H54 (cell line): ENCODE measurements at places on chromosomes 12 and 14.

DNA sequence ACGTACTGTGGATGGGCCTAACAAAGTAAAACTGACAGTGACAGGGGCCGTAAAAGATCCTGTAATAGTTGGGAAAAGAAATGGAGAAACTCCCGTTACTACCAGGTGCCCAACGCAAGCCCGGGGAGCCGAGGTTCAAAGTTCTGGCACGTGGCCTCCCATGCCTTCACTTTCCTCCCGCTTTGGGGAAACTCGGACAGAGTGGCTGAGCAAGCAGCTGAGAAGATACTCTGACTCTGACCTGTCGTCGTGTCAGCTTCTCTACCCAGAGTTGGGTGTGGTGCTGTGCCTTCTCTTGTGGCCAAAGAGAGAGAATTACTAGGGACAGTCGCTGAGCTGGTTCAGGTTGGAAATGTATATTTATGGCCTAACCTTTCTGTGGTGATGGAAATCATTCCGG is 1.7 kb downstream of the B4GALNT3 start:
- no peak for DNase-seq

GRCh38 chr12:93957168-93957567 is 191.2 kb upstream of the PLXNC1 start:
- DNase-seq = no peak

DNA sequence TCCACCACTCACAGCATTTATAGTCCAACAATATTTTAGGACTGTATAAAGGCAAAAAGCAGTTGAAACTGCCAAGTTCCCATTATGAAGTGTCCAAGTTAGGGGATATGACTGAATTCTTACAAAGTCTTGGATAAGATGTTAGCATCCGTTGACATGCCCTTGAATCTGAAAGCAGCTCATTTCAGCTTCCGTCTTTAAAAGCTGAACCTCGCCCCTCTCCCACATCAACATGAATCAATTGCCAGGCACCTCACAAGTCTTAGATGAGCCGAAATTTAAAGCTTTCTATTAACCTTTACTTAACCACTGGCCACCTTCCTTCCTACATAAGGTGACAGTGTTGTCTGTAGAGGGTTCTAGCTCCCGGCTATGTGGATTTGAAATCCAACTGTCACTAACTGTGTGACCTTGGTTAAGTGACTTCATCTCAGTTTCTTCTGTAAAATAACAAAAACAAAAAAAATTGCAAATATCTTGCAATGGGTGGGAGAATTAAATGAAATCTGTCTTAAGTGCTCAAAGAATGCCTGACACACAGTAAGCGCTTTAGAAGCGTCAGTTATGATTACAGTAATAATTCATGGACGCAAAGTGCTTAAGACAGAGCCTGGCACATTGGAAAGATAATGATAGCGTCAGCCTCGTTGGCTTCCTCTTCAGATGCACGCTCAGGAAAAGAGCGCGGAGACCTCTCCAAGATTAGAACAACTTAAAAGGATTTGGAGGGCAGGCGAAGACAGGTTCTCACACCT is 1.2 kb downstream of the PPP1CC start:
- no peak for DNase-seq

- DNase-seq = no peak
These were observed 787 bp downstream of the KCNH3 start for GRCh38 chr12:49539406-49540228.

- peak; percentile 19 for DNase-seq
These were observed 1.0 kb downstream of the BLTP3B start for GRCh38 chr12:100141666-100141997.

GRCh38 chr12:31316891-31317290 is 9.1 kb downstream of the SINHCAF start:
- no peak for DNase-seq

DNA sequence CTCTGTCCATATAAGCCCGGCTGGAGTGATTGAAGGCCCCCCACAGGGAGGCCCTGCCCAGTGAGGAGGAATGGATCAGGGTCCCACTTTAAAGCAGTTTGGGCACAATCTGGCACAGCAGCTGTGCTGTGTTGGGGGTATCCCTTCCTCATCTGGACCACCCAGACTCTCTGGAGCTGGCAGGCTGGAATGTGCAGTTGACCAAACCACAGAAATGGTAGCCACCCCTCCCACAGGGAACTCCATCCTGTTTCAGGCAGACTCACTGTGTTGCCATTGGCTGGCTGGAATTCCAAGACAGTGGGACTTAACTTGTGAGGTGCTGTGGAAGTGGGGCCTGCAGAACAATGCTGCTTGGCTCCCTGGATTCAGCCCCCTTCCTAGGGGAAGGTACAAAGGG is 53.5 kb upstream of the YARS2 start:
- no peak for DNase-seq

DNA sequence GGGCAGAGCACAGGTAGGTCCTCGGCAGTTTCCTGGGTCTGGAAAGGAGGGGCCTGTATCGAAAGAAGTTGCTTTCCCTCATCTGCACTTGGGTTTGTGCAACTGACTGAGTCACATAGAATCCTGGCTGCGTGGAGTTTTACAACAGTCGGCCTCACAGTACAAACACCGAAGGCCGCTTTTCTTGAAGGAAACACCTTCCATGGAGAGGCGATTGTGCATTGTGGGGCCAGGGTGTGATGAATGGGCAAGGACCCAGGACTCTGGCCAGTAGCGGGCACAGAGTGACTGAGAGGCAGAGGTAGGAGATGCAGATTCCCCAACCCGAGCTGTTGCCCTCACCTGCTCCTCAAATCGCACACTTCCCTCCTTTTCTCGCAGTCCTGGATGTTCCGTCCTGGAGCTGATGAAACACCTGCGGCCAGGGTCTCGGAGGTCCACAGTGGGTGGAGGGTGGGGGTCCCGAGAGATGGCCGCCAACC is 7.7 kb downstream of the CCND2 start:
- DNase-seq = no peak

DNA sequence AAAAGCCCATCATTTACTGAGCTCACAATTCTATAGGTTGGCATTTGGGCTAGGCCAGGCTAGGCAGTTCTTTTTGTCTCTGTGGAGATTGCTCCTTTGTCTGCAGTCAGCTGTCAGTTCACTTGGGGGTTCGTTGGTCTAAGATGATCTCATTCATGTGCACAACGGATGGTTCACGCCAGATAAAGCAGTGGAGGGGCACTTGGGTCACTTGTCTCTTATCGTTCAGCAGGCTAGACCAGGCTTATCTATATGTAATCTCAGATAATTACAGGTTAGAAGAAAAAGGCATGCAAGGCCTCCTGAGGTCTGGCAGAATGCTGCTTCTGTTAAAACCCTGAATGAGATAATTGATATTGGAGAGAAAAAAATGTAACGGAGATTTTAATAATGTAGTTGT is 119.0 kb upstream of the ATP2B1 start:
- DNase-seq = no peak

GRCh38 chr14:21078287-21078686 is 8.2 kb downstream of the ARHGEF40 start:
- DNase-seq = no peak

GRCh38 chr14:58078068-58078467 is 73.9 kb downstream of the ARMH4 start:
- peak; percentile 14 for DNase-seq

DNA sequence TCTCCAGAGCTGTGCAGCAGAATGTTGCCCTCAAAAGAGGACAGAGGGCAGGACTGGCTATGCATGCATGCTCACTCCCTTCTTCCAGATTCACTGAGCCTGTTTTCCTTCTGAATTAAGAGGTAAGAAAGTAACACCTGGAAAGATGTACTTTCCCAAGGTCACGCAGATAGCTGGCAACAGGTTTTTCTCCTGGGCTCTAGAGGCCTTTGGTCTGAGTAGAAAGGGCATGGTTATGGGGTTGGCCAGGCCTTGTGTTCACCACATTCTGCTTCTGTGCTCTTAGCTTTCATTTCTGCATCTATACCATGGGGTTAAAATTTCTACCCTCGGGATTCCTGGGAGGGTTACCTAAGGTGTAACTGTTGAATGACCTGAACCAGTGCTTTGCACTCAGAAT is 57.5 kb downstream of the RASSF3 start:
- DNase-seq = no peak

DNA sequence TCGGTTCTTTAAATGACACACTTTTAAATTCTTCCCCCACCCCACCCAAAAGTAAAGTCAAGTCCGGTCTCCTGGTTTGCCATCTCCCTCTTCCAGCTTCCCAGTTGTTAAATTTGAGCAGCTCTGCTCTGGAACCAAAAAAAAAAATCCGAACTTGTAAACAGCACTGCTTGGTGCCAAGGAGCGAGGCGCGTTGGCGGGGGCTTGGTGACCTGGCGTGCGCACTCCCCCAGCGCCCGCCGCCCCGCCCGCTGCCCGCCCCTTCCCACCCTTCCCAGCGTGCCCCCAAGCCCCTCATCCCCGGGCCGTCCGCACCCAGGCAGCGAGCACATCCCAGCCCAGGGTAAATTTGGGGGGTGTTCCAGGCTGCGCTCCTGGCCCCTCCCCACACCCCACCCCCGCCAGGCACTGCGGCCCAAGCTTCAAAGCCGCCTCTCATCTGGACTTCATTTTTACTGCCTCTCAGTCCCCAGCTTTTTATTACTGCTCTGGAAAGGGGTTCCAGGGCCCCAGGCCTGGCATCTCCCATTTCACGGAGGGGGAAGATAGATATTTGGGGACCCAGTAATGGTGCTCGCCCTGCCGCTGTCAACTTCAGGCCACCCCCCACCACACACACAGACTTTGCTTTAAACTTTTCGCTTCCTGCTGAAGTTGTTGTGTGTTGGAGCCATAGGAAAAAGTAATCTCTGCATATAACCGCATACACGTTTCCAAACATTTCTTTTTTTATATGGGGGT is 11.7 kb upstream of the ITGB7 start:
- DNase-seq = no peak

- DNase-seq = no peak
These were observed 259.2 kb upstream of the CRY1 start for GRCh38 chr12:107352347-107353081.

GRCh38 chr12:51196547-51196946 is 21.3 kb downstream of the POU6F1 start:
- DNase-seq = no peak
